Retinal pigment epithelial cell (primary cell): ENCODE measurements at places on chromosomes 11 and 22.

DNA sequence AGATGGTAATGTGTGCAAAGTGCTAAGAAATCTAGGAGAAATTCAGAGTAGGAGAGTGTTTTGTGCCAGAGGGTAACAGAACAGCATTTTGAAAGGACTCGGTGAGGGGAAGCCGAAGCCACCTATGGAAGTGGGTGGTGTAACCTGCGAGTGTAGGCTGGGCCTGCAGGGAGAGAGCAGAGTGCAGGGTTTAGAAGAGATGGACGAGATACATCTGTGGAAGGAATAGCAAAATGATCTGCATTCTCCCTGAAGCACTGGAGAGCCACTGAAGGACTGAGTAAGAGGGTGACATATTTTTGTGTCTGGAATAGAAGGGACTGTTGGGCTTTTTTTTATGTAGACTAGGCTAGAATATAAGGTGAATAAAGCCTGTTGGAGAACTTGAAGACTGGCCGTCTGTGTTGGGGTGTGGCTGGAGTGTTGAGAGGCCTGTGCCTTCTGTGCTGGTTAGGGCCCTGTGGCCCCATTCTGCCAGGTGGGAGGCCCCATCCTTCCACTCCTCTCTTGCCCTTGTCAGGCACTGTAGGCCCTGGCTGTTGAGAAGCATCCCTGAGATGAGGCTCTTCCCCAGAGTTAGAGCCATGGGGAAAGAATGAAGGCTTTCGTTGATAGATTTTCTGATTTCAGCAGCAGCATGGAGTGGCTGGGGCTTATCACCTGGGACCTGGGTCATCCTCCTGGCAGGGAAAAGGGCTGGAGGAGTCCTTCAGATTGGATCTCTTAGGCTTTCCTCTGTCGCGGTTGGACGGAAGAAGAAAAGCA lies 102.2 kb downstream of the ZBTB16 start:
- DNase-seq: no peak

DNA sequence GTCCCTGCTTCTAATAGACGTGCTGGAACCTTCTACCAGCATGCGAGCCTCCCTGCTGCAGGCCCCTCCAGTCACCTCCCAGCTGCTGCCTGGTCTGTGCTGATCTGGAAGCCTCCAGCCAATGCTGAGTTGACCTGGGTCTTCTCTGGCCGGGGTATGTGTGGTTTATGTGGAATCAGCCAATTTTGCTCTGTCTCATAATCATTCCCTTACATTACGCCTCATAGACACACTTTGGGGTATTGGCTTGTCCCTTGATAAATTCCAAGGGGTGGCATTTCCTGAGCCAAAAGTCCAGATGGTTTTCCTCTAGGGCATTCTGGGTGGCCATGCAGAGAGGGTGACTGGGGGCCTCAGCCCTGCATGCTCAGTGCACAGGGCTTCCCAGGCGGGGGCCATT lies 8.3 kb upstream of the KMT5B start:
- DNase-seq: no peak

GRCh38 chr11:1049431-1049891 lies 12.9 kb upstream of the MUC6 start:
- no peak for DNase-seq

DNA sequence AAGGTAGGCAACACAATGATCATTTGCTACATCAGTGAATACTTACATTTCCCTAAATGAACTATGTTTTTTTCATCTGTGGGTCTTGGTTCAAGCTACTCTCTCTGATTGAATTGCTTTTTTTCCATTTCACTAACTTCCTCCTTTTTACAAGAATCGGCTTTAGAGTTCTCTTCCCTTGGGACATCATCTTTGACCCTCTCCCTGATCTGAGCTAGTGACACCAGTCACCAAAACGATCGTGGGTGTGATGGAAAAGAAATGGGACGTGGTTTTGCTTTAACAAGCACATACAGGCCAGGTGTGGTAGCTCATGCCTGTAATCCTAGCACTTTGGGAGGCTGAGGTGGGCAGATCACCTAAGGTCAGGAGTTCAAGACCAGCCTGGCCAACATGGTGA lies 129.9 kb downstream of the WT1 start:
- DNase-seq: no peak

- DNase-seq: no peak
These were observed 32.0 kb downstream of the PDE2A start for GRCh38 chr11:72642043-72642883.

DNA sequence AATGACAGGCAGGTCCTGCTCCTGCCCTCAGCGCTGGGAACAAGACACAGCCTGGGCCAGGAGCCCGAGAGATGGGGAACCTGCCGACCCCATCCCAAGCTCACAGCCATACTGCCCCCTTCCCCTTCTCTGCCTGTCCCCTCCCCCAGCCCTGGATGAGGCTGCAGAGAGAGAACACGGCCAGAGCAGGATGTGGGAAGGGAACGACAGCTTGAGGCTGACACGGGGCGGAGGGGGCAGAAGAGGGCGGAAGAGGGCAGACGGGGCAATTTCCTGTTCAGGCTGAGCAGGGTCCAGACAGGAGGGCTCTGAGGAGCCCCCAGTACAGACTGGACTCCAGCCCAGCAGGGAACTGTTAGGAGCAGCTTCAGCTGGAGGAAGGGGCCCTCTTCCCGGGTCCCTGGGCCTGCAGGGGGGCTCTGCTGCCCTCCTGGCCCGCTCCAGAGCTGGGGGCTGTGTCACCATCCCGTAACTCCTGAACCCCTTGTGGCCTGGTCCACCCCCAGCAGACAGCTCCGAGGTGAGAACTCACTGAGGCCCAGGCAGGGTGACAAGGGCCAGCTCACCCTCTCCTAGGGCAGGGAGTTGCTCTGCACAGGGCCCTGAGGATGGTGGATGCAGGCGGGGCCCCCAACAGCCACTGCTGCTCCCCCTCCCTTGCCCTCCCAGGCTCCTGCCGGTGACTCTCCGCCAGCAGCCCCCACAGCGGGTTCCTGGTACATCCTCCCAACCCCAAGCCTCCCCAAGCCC lies 5.7 kb downstream of the CTSD start:
- DNase-seq: no peak

DNA sequence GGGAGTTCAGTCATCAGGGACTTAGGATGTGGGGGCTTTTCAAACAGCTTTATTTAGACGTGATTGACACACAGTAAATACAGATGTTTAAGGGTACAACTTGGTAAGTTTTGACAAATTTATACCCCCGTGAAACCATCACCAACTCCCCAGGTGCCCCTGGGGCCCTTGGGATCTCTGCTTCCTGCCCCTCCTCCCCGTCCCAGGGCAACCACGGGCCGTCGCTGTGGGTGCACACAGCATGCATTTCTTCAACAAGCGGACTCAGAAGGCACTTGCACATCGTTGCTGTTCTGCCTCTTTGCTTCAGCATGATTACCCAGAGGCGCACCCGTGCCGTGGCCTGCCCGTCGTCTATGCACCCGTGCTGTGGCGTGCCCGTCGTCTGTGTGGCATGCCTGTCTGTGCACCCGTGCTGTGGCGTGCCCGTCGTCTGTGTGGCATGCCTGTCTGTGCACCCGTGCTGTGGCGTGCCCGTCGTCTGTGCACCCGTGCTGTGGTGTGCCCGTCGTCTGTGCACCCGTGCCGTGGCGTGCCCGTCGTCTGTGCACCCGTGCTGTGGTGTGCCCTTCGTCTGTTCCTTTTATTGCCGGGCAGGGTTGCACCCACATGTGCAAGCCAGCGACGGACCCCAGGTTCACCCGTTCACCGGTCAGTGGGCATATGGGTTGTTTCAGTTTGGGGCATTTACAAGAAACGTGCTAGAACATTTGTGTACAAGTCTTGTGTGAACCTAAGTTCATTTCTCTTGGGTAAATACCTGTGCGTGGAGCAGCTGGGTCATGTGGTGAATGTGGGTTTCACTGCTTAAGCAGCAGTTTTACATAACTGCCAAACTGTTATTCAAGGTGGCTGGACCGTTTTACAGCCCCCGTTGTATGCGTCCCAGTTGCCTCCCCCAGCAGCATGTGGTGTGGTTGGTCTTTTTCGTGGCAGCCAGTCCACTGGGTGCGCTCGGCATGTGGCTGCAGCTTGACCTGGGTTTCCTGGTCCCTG lies 8.3 kb downstream of the CD81 start:
- no peak for DNase-seq

- DNase-seq: no peak
These were observed 2191.2 kb downstream of the LRRC4C start for GRCh38 chr11:39268176-39268690.

- no peak for DNase-seq
These were observed 25.2 kb downstream of the MUC6 start for GRCh38 chr11:1011320-1011698.

DNA sequence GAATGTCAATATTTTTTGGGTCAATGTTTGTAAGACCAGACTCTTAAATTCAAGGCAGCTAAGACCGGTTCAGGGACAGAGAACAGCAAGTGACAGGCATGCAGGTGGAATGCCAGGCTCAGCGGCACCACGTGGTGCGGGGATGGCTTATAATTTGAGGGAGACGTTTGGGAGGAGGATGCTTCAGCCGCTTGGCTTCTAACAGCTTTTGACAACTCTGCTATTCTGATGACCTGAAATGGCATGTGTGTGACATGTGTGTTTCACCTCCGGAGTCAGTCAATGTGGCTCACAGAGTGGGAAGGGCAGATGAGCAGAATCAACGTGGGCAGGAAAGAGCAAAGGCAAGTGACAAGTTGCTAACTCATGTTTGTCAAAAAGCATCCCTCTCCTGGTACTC lies 228.3 kb downstream of the KIRREL3 start:
- DNase-seq: no peak

- no peak for DNase-seq
These were observed 7.2 kb upstream of the PLXNB2 start for GRCh38 chr22:50314455-50315288.

GRCh38 chr22:36337365-36338130 lies 50.2 kb downstream of the MYH9 start:
- DNase-seq: no peak

DNA sequence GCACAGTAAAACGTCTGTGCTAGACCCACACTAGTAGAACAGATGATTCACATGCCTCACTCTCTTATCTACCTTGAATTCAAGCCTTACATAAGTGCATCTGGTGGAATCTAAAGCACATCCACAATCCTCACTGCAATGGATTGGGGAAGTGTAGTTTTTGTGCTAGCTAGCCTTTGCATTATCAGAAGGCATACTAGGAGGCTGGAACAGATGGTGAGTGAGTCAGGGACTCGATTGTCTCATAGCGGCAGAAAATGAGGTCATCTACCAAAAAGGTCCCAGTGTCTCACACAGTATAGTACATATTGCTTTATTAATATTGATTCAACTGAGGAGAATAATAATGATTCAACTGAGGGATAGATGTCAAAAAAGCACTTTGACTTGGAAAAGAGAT lies 9.3 kb downstream of the MSANTD4 start:
- no peak for DNase-seq

DNA sequence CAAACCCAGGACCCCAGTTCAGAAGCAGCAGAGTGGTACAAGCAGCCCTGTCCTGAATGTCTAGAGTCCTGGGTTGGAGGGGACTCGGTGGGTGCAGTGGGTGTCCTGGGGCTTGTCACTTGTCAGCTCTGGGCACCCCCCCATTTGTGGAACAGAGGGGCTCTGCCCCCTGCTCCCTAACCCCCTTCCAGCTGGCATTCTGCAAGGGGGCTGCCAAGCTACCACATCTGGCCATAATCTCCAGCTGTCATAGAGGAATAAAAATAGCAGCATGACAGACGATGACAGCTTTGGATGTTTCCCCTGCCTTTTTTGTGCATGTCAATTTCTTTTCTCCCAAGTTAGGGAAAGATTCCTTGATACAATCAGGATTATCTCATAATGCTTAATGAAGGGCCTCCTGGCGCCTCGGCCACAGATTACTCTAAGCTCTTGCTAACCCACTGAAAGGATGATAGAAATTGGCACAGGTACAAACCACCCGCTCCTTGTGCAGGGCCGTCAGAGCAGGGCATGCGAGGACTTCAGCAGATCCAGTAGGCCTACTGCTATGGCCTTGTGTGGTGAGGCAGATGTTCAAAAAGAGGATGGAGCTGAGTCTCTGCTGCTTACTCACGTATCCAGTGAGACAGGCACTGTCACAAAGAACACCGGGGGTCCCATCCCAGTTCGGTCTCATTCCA lies 83.0 kb downstream of the ISX start:
- DNase-seq: no peak

- peak; percentile 27 for DNase-seq
These were observed 911.9 kb downstream of the METTL15 start for GRCh38 chr11:29019960-29020683.

DNA sequence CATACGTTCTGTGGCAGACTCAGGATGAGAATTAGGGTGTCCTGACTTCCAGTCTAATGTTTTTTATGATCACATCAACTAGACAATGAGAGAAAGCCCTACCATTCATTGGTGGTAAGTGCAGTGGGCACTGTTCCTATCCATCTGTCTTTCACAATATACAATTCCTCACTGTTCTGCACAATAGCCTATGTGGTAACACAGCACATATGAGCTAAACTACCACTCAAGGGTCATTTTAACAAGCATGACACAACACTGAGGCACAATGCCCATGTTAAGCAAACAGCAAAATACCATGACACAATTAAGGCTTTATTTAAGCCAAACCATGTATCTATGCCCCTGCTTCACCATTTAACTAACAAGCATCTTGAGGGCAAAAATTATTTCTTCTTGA lies 52.3 kb downstream of the SIK3 start:
- DNase-seq: no peak

- no peak for DNase-seq
These were observed 34.9 kb downstream of the SCUBE2 start for GRCh38 chr11:9056467-9056866.

- no peak for DNase-seq
These were observed 2.8 kb upstream of the CDKN1C start for GRCh38 chr11:2888266-2888968.

DNA sequence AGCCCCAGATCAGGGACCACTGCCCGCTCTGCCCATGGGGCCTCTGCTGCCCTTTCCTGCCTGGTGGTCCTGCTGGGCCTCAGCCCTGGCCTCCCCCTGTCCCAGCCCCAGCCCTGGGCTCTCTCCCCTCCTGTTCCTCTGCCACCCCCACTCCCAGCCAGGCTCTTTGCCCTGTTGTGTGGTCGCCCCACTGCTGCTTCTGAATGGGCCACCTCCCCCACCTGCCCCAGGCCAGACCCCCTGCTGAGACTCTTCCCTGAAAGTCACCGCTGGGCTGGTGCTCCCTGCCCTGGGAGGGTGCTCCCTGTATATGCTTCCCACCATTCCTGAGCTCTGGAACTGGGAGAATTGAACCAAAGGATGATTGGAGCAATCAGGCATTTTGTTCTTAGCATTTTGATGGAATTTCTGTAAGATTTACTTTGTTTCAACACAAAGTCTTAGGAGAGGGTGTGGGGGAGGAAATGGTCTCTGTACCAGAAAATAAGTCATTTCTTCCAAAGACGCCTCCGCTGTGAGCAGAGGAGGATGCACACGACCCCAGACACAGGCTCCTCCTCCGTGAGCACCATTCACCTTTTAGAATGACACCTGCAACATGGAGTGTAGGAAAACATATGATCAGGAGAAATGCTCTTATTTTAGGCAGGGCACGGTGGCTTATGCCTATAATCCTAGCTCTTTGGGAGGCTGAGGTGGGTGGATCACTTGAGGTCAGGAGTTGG lies 5.2 kb downstream of the APOBEC3B start:
- no peak for DNase-seq

GRCh38 chr11:17933708-17934107 lies 79.1 kb downstream of the SERGEF start:
- DNase-seq: no peak
